CD4-positive, alpha-beta T cell (primary cell): ENCODE measurements at places on chromosomes 7 and 10. TPM values are rescaled to one million over a fixed set of nuclear protein-coding genes. Genes with fewer than 3 reads are reported as not detected.

DNA sequence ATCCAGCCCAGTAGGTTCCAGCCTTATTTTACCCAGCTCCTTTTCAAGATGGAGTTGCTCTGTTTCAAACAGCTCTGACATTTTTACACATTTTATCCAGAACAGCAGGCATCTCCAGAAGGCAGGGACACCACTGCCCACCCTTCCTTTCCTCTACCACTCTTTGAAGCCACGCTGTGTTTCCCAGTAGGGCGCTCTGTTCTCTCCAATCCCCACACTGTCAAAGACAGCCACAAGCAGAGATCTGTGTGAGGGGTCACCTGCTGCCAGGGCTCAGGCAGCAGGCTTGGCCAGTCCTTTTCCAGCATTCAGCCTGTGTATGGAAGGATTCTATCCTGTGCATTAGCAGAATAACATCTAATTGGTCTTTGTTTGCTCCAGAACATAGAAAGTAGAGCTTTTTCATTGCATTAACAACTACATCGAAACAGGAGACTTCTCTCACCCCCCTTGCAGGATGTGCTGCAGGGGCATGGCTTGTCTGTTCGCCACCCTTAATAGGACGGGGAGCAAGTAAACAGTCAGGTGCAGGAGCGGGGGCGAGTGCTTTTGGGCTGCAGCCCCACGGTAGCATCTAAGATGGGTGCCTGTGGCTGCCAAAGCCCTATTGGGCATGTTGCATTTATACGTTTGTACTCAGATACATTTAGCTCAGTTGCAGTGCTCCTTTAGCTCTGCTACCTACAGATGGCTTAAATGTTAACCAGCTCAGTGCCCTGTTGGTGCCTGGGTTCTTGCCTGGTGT, 326.1 kb downstream of the GALNT17 start:
- DNase-seq = no peak

- no peak for DNase-seq
These were observed 10.6 kb downstream of the DNAJB6 start for GRCh38 chr7:157347217-157347904.

TWIST1 gene
- not detected for total RNA-seq

BMPER gene
- not detected for total RNA-seq

CREB3L2 gene
- total RNA-seq = 12.9 TPM

TMEM196 gene
- not detected for total RNA-seq

SORCS1 gene
- total RNA-seq = not detected

EGFR gene
- total RNA-seq = not detected
